SW480 (cell line): ENCODE measurements at places on chromosomes 2 and 18.

DNA sequence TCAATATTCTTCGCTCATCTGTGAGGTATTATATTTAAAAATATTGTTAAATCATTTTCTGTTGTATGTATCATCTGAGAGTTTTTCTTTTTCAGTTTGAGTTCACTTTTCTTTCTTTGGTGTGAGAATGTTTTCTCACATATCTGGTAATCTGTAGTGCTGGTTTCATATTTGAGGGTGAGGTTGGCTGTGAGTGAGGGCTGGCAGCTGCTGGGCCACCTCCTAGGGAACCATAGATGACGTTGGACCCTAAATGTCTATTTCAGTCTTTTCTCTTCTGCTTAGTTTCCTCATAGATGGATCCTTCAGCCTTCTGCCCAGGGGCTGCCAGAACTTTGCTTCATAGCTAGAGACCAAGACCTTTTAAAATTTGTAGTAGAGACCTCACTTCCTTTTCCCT is 33.5 kb downstream of the MGAT5 start:
- DNase-seq, result no peak

- DNase-seq, result no peak
Observed at GRCh38 chr2:216890138-216890537, 30.3 kb upstream of the TNP1 start.

DNA sequence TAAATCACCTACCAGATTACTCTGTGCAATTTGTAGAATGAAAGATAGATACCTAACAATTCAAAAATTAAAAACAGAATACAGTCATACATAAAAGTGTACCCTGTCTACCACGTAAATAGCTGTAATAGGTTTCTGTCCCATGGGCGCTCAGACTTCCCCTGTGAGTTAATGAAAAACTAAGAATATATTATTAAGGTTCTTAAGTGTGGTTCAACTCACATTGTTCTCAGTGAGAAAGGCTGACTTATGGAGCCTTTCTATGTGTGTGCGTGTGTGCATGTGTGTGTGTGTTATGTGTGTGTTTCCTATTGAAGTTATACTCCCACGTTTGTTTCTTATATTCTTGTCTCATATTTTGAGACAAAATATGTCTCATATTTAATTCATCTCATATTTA is 114.6 kb upstream of the CD302 start:
- no peak for DNase-seq

GRCh38 chr2:164126960-164127660 is 391.3 kb upstream of the FIGN start:
- no peak for DNase-seq

DNA sequence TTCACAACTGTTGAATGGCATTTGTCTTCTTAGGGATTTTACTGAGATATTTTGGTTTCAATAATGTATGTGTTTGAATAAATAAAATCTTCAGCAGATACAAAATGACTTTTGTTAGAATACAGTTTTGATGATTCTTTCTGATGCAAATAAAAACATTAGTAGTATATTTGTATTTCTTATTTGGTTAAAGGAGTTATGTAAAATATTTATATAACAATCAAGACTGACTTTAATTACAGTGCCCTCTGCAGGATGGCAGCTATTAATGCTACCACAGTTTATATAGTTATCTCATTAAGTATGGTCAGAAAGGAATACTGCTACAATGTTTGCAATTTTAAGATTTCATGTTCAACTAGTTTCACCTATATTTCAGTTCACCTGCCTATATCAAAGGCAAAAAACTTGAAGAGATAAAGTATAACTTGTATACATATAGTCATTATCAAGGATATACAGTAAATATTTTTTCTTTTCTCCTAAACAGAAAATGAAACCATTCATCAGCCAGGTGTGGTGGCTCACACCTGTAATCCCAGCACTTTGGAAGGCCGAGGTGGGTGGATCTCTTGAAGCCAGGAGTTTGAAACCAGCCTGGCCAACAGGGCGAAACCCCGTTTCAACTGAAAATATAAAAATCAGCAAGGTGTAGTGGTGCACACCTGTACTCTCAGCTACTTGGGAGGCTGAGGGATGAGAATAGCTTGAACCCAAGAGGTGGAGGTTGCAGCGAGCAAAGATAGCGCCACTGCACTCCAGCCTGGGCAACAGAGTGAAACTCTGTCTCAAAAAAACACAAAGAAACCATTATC is 19.8 kb downstream of the ARL5A start:
- DNase-seq, result no peak

- DNase-seq, result no peak
Observed at GRCh38 chr2:1692342-1692741, 52.0 kb downstream of the PXDN start.

GRCh38 chr2:75495862-75496261 is 64.9 kb downstream of the EVA1A start:
- DNase-seq, result no peak
